A549 treated with CORT108297 at 1 μM for 4 hours (cell line): ENCODE measurements at places on chromosomes 5 and 9. TPM values are rescaled to one million over a fixed set of nuclear protein-coding genes. Genes with fewer than 3 reads are reported as not detected.

DAB2IP gene
- 10.8 to 14.7 TPM (median 13.3 TPM) in 5 replicates for total RNA-seq

SLC36A2 gene
- total RNA-seq = not detected in 5 replicates

ACSL6 gene
- total RNA-seq = 0.03 to 0.17 TPM (median 0.12 TPM) in 4 of 5 replicates, not detected in the other

LEAP2 gene
- 0.73 to 1.6 TPM (median 1.1 TPM) in 5 replicates for total RNA-seq

SLC6A3 gene
- total RNA-seq = 0.05 to 0.09 TPM (median 0.07 TPM) in 5 replicates
